ENCODE measurements at places on chromosomes 12 and 14.

GRCh38 chr12:86712425-86712843 is 456.2 kb upstream of the MGAT4C start:
- DNase-seq = peak; percentile 97

GRCh38 chr12:120540445-120540844 is 6.3 kb downstream of the RNF10 start:
- DNase-seq = no peak

DNA sequence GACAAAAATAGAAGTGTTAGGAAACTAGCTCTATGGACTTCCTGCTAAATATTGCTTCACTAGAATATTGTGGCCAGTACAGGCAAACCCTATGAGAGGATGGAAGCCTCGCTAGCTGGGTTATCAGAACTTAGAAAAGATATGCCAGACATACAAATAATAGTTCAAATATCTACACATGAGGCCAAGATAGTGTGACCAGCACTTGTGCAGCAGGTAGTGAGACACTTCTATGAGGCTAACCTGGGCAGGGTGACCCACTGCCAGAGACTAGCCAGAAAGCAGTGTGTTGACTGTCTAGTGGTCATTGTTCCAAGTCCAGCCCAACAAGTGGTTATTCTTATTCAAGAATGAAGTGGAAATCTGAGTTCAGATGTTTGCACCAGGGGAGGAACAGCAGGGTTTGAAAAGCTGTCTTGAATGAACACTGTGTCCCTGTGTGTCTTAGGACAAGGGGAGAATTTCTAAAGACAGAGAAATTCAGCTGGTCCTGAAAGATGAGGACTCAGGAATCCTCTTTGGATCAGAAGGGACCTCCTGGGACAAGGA is 16.3 kb downstream of the TSPAN8 start:
- no peak for DNase-seq

- no peak for DNase-seq
Measured at GRCh38 chr12:110575326-110575725, 7.8 kb downstream of the PPTC7 start.

DNA sequence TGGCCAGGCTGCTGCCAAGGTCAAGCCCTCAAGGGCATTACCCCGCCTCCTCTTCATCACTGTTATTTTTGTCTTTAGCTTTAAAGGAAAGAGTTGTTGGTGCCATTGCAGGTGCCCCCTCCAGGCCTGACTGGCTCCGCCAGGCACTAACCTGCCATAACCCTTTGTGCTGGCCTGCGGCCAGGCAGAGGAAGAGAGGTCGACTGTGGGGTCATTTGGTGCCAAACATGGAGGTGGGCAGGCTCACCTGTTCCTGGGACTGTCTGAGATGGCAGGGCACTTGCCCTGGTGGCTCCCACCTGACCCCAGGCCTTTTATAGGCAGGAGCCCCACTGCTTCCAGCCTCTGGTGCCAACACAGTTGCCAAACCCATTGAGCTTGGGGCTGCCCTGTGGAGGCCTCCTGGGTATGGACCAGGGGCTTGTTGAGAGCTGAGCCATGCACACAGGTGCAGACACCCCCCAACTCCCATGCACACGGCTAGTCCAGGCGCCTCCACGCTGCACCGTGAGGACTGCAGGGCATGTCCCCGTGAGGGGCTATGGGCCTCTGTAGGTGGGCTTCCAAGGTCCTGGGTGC is 29.4 kb upstream of the PLD4 start:
- DNase-seq = no peak

- DNase-seq = no peak
Measured at GRCh38 chr14:71324767-71325272, 417.6 kb downstream of the PCNX1 start.

GRCh38 chr14:57866199-57866705 is 360 bp upstream of the SLC35F4 start:
- DNase-seq = no peak

DNA sequence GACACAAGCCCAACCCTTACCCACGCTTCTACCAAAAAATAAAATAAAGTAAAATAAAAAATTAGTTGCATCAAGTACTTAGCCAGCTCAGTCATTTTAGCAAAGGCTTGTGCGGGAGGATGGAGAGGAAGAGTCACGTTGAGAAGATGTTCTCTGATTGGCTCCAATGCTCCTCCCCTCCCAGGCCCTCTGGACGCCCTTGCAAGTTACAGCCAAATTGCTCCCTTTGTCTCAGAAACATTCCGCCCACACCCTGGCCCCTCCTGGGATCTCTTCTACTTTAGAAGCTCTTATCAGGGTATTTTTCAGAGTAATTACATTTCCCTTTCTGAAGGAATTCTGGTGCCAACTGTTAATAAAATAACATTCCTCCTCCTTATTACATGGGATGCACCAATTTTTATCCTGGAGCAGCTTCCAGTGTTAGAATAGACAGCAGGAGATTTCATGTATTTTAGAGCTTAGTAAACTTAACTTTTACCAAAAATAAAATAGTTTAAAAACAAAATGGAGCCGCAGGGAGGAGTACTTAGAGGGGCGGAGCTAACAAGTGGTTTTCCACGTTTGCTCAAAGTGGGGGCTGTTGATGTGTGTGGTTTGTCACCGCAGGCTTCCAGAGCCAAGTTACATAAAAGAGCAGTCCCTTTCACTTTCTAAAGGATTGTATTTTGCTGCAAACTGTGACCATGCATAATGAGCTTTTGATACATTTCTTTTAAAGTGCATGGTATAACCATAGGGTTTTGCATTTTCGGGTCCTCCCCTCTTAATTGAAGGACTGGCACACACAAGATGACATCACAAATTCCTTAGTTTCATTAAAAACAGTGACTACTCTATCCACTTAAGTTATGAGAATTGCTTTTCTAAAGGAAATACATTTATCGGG is 71.7 kb upstream of the RAP1B start:
- peak; percentile 25 for DNase-seq

GRCh38 chr12:109606320-109607028 is 32.9 kb downstream of the MVK start:
- no peak for DNase-seq

- DNase-seq = no peak
Measured at GRCh38 chr12:103269946-103270345, 225.8 kb downstream of the C12orf42 start.

- DNase-seq = peak; percentile 29
Measured at GRCh38 chr12:47904713-47905709, at the start of gene VDR. Gene VDR, minus strand, starts transcription at chr12:47904994. Its CDS starts 25,881 bp downstream, at chr12:47879113.

GRCh38 chr14:65238456-65238855 is 136.1 kb upstream of the MAX start:
- no peak for DNase-seq

DNA sequence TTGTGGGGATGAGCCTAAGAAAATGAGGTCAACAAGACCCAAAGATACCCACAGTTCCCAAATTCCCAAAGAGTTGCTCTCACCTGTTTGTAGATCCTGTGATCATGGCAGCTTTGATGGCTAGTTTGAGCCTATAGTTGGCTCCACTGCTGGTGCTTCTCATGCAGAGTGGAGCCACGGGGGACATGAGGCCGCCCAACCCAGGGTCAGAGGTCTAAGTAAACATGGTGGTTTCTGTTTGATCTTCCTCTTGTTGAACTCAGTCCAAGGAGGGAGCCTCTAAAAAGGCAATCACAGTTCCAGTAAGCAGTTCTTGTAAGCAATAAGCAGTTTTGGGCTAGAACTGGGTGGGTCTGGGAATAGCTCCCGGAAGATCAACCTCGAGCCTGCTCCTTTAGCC is 125.6 kb upstream of the DHRS4 start:
- no peak for DNase-seq

- DNase-seq = no peak
Measured at GRCh38 chr12:15323480-15323879, 1.2 kb downstream of the PTPRO start.

DNA sequence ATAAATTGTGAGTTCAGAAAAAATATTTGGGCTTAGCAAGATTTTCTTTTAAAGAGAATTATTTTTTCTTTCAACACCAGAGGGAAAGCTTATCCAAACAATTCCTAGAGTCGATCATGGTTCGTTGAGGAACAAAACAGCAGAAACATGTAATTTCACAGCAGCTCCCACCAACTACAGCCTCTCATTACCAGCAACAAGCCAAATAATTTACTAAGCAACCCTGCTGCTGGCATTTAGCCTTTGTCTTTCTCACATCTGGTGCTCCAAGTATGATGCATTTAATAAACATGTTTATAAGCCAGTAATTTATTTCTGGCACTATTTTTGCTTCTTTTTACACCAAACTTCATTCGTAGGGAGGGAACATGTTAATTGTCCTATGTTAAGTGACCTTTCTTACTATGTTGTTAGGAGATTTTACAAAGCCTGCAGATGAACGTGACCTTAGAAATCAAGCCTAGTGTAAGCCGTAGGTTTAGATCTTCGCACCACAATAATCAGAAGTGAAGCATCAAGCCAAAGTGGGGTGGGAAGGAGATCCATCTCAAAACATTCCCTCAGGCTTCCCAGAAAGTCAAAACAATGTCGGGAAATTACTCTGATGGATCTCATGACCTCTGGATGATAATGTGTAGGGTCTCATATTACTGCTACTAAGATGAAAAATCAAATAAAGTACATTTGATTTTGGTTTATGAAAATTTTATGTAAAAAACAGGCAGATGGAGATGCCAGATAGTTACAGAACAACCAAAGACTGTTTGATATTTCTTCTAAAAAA is 128.4 kb downstream of the RPAP3 start:
- DNase-seq = no peak

- DNase-seq = peak; percentile 14
Measured at GRCh38 chr12:15227004-15227679, 5.9 kb upstream of the RERG start.

GRCh38 chr14:68479247-68479646 is 313.6 kb downstream of the ZFP36L1 start:
- no peak for DNase-seq

GRCh38 chr12:119208626-119209061 is 29.9 kb downstream of the HSPB8 start:
- DNase-seq = no peak

- no peak for DNase-seq
Measured at GRCh38 chr14:47678993-47679392, 3.6 kb upstream of the MDGA2 start.

DNA sequence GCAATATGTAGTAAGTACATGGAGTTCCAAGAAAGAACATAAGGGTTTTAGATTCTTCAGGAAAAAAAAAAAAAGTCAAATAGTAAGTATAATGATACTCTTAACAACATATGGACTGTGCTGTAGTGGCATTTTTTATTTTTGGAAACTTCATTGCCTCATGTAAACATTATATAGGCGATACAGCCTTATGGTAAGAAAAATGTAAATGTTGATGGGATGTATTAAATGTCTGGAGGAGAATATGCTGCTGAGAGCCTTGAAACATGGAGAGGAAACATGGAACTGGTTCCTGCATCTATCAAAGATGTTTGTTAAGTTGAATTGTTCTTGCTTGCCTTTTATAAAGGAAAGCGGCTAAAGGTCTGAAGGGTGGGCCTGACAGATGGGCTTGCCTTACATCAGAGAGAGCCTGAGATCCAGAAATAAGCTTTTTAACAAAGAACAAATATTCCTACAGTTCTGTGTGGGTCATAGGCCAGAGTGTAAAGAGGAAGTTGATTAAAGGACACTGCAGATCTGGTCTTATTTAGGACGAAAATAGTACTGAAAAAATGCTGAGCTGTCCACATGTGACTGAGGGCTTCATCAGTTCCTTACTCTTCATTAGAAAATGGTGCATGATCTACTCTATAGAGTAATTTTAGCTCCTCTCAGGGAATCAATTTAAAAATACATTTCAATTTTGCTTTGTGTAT is 448.1 kb upstream of the DCN start:
- DNase-seq = no peak

GRCh38 chr12:3228552-3228951 is 151.4 kb downstream of the TSPAN9 start:
- no peak for DNase-seq

GRCh38 chr12:62625228-62625627 is 158.6 kb downstream of the MON2 start:
- no peak for DNase-seq

DNA sequence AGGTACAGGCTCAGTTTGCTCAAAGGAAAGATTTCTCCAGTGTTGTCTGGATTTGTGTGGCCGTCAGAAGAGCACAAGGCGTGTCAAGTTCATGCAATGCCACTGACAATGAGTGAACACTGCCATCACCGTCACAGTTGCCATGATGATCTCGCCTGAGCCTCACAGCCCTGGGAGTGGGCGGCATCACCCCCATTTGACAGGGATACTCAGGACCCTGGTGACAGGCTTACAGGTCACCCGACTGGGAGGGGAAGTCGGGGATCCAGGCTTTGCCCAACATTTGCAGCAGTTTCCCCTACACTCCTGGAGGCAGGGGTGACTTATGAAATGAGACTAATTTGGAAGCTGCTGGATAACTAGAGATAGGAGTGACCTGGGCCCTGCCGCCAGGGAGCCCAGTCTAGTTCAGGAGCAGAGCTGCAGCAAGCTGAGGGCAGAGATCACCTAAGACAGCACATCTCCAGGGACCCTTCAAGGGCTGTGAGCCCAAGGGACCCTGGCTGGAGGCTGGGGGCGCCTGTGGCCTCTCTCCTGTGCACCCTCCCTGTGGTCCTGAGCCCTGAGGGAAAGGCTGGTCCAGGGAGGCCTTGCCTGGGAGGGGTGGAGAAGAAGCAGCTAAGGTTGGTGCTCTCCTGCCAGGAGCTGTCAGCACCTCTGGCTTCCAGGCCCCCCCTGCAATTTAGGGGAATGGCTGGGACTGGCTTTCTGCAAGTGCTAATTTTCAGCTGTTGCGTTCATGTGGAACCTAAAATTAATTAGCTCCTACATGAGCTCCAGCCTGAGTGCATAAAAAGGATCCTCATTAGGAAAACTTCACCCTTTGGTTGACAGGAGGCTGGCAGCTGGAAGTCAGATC is 32.4 kb upstream of the BEGAIN start:
- no peak for DNase-seq

- DNase-seq = no peak
Measured at GRCh38 chr14:105261781-105262180, 13.4 kb downstream of the BTBD6 start.

DNA sequence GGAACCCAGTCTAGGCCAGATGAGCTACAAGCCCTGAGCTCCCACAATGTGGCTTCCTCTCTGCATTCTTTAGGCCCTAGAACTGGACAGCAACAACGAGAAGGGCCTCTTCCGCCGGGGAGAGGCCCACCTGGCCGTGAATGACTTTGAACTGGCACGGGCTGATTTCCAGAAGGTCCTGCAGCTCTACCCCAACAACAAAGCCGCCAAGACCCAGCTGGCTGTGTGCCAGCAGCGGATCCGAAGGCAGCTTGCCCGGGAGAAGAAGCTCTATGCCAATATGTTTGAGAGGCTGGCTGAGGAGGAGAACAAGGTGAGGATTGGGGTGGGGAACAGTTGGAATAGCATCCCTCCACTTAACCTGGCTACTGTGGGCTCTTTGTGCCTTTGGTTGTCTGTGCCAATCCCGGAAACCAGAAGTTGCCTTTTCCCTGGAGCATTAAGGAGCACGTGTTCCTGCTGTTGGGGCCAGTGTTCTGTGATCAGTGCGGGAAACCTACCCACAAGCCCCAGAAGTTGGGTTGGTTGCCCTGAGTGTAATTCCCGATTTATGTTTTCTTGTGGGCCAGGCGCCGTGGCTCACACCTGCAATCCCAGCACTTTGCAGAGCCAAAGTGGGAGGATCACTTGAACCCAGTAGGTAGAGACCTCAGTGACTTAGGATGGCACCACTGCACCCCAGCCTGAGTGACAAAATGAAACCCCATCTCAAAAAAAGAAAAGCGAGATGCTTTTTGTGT is 6.4 kb downstream of the FKBP4 start:
- DNase-seq = no peak

Data from fibroblast of skin of left quadriceps (primary cell).